ENCODE measurements at places on chromosomes 16 and 17. TPM values are rescaled to one million over a fixed set of nuclear protein-coding genes. Genes with fewer than 3 reads are reported as not detected.

GRCh38 chr16:56401482-56401881 lies 23.9 kb downstream of the AMFR start:
- peak; percentile 28 for DNase-seq

GRCh38 chr16:70737377-70738082 lies 51.7 kb upstream of the MTSS2 start:
- DNase-seq = peak; percentile 91

GRCh38 chr17:79387783-79388182 lies 223.1 kb downstream of the RBFOX3 start:
- no peak for DNase-seq

HS3ST3A1 gene
- 0.56 TPM for total RNA-seq

DNA sequence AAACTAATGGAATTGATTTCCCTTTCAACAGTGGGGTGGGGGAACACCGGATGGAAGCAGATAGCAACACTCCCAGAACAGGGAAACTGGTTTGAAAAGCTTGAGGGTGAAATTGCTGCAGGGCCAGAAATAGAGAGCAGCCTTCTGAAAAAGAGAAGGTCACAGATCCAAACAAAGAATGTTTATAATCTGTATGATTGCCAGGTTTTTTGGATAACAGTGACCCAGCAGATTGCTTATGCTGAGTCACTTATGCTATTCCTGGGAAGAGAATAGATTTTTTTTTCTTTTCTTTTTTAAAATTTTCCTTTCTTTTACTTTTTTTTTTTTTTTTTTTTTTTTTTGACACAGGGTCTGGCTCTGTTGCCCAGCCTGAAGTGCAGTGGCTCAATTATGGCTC lies 641.3 kb downstream of the KCNJ2 start:
- no peak for DNase-seq

- DNase-seq = no peak
Observed at GRCh38 chr17:63928172-63928666, 3.9 kb downstream of the CD79B start.

DNA sequence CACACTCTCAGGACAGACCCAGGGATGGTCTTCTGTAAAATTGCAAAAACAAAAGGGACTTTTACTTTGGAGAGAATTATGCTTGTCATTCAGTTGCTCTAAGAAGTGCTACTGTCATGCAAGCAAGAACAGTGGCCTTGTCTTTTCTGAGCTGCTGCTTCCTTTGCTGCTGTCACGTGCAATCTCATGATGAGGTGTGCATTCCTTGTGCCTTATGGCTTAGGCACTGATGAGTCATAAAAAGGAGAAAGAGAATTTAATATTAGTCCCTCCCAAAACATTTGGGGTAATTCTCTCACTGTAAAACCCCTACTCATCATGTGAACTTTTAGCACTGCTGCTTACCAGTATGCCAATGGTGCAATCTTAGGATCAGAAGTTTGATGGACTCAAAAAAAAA lies 2051.3 kb downstream of the TP53TG3F start:
- no peak for DNase-seq

CD300H gene
- total RNA-seq = not detected

DNA sequence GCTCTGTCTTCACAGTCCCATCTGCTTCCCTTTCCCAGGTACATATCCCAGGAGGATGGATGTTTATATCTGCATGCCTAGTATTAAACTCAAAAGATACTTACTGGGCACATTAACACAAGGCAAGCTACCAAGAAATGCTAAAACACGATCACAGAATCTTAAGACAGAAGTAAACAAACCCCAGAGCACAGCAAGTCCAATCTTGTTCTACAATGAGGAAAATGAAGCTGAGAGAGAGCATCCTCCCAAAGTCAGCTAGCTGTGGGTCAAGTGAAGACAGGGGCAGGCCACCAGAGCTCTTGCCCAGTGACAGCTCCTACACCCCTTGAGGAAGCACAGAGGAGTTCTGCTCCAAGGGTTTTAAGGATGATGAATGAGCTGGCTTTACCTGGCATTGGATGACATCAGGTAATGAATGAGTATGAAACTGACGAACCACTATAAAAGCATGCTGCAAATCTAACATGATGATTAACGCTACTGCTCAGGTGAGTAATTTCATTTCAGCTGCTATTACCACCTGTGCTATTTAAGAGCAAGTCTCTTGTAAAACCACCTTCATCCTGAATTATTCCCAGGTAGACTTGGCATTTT lies 20.3 kb downstream of the XPO6 start:
- DNase-seq = no peak

- DNase-seq = no peak
Observed at GRCh38 chr16:12971241-12971640, 69.8 kb downstream of the SHISA9 start.

NPIPA7 gene
- 6.7 TPM for total RNA-seq

DNA sequence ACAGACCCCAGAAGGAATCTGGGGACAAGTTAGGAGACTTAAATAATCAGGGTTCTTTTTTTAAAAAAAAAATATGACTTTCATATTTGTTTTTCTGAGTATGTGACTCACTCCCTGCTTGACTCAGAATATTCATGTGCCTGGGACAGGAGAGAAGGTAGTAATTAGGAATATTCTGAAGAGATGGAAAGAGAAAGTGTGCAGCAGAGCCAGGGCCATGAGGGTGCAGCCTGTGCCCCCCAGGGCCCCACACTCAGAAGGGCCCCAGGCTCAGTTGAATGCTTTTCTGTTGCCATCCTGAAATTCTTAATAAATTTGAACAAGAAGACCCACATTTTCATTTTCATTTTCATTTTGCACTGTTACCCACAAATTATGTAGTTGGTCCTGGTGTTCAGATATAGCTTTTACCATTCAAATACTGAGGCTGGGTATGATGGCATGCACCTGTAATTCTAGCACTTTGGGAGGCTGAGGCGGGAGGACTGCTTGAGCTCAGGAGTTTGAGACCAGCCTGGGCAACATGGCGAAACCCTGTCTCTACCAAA lies 11.5 kb upstream of the LONP2 start:
- DNase-seq = peak; percentile 33

CD300C gene
- not detected for total RNA-seq

DNA sequence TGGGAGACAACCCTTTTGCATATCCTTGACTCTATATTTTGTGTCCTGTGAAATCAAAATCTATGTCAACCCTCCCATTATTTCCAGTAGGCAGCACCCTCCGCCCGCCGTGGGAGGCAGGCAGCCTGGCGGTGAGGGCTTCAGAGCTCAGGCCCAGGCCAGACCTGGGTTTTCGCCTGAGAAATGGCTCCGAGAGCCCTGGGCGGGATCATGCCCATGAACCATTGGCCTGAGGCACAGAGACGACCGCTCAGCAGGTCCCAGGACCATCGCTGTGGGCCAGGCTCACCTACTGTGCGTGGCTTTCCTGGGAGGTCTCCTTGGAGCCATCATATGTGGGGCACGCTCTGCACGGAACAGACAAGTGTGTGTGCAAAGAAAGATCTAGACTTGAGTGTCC lies 6.3 kb upstream of the SLC38A8 start:
- DNase-seq = no peak

DNA sequence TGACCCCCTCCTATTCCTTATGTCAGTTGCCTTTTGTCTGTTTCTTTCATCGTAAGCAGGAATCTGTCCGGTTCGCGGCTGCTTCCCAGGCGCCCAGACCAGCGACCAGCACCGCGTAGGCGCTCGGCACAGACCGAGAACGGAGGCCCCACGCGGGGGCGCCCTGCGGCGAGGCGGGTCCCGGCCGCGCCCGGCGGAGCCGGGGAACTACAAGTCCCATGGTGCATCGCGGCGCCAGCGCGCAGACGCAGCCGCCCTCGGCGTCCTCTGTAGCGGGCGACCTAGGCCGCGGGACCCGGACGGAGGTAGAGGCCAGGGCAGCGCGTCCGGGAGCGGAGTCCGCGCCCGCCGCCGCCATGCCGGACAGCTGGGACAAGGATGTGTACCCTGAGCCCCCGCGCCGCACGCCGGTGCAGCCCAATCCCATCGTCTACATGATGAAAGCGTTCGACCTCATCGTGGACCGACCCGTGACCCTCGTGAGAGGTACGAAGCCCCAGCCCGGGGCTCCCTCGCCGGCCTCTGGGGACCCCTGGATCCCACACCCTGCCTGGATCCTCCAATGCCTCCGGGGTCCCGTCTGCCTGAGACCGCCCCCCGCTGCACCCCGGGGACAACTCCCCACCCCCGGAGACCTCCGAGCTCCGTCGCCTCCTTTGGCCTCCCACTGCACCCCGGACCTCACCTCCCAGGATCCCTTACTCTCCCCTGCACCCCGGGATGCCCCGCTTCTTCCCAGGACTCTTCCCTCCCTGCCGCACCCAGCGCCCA lies at the start of gene NDUFB10:
TSS of gene NDUFB10 (plus strand) at position 270 of the 771 bp plus-strand sequence. CDS start at position 357, 87 bp downstream.
- DNase-seq = peak; percentile 96

TBC1D3K gene
- not detected for total RNA-seq

DNA sequence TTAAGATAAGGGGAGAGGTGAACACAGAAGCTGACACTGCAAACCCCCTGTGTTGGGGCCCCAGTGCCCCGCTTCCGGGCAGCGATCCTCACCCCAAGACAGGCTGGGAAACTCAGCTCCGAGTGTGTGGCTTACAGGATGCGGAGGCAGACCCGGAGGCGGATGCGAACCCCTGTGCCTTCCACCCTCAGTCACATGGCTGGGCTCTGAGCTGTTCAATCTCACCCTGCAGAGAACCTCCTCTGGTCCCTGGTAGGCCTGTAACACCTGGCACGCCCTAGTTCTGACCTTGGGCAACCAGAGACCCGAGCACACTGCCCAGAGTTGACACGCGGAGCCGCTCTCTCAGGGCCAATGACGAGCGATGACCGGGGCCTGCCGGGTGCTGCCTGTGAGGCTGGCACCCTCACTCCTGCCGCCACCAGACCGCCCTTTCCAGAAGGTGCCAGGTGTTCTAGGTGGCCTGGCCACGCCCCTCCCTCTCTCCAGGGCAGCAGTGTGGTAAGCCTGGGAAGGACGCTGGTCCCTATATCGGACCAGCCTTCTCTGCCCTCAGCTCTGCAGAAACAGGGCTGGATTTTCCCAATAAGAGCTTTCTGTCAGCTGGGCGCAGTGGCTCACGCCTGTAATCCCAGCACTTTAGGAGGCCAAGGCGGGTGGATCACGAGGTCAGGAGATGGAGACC lies 23.3 kb downstream of the MEAK7 start:
- DNase-seq = no peak

GRCh38 chr17:2854143-2855055 lies 58.2 kb downstream of the RAP1GAP2 start:
- DNase-seq = peak; percentile 49

RSPRY1 gene
- total RNA-seq = 30.2 TPM

GRCh38 chr17:19249681-19250080 lies 12.5 kb downstream of the EPN2 start:
- no peak for DNase-seq

GRCh38 chr16:57925310-57925709 lies 45.6 kb downstream of the CNGB1 start:
- no peak for DNase-seq

DNA sequence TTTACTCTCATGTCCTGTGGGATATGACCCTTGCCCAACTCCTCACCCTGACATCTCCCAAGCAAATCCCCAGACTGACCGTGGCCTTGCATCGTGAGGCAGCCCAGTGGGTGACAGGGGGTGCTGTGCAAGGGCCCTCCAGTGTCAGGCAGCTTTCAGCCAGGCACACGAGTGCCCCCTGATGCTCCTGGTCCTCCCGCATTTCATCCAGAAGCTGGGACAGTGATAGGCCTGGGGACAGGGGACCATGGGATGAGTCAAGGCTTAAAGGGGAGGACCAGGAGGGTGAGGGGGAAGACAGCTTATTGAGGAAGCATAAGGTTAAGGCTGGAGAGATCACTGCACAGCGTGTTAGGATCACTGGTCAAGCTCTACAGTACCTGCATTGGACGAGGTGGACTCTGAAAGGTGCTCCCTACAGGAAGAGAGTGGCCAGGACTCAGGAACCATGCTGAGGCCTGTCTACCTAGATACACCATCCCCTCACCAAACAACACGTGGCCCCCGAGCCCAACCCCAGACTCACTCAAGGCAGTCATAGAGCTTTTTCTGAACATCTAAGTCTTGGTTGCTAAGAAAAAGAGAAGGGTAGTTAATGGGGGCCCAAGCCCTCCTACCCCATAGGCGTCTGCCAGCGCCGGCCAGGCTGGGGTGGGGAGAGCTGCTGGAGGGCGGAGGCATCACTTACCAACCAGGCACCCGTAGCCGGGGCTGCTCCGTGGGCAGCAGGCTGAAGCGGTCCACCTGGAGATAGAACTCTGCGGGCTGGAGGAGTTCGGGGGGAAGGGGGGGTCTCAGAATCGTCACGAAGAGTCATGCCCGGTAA lies 998 bp downstream of the ACD start:
- no peak for DNase-seq

KRTAP4-3 gene
- not detected for total RNA-seq

TMEM186 gene
- 14.5 TPM for total RNA-seq

GRCh38 chr17:1090465-1091189 lies 89.2 kb downstream of the ABR start:
- no peak for DNase-seq

- no peak for DNase-seq
Observed at GRCh38 chr16:76784530-76784929, 406.5 kb upstream of the MON1B start.

GRCh38 chr17:16516594-16517051 lies 24.6 kb upstream of the LRRC75A start:
- peak; percentile 6 for DNase-seq

NGFR gene
- total RNA-seq = 0.46 TPM

DNA sequence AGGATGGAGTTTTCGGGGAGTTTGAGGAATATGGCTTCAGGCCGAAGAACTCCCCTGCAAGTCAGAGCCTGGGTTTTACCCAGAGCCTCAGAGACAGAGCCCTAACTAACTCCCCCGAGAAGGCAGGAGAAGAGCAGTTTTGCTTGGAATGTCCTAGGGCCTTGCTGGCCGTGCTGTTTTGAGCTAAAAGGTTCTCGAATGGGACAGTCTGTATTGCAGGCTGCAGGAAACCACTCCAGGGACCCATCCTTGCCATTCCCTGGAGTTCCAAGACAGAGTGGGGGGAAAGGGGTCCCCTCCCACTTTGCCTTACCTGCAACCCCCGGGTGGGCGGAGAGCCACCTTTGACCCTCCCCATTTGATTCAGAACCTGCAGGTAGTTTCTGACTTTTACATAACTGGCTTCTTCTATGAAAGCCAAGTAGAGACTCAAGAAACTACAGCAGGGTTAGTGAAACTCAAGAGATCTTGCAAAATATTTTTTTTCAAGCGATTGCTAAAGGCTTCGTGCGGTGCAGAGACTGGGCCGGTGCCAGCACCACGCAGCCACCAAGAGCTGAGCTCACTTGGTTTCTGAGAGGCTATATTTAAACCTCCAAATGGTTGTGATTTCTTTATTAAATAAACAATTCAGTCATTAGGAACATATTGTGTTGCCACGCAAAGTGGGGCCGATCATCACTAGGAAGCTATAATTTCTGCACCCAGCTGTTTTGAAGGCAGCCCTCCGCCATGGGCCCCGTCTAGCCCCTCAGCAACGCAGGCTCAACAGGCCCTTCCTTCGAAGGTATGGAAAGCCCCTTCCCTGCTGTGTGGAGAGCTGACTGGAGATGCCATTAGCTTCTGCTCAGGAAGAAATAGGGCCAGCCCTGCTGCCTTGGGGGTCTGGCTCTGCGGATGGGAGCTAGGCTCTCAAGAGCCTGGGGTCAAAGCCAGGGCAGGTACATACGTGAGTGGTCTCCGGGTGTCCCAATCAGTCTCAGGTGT lies 223.0 kb downstream of the NTN1 start:
- no peak for DNase-seq

GRIN2C gene
- total RNA-seq = not detected

All from activated CD4-positive, alpha-beta T cell treated with anti-CD3 and anti-CD28 coated beads for 36 hours (primary cell).